ENCODE measurements at places on chromosomes 6 and 20. TPM values are rescaled to one million over a fixed set of nuclear protein-coding genes. Genes with fewer than 3 reads are reported as not detected.

The GNRH2 gene
- not detected for total RNA-seq

The CD83 gene
- total RNA-seq = 0.88 TPM

The GLP1R gene
- total RNA-seq = not detected

The CRISP3 gene
- not detected for total RNA-seq

The NKAIN4 gene
- total RNA-seq = 3.7 TPM

The C20orf144 gene
- 0.08 TPM for total RNA-seq

The TMEM217 gene
- 2.5 TPM for total RNA-seq

The ULBP3 gene
- 4.7 TPM for total RNA-seq

The TRIM38 gene
- 7.5 TPM for total RNA-seq

The DZANK1 gene
- total RNA-seq = 0.65 TPM

The CD93 gene
- 8.6 TPM for total RNA-seq

The EFCAB8 gene
- total RNA-seq = under 0.01 TPM

The RAET1E gene
- not detected for total RNA-seq

The BPIFA1 gene
- total RNA-seq = not detected

The XRN2 gene
- 60.0 TPM for total RNA-seq

The BHLHE23 gene
- not detected for total RNA-seq

The ADGRB3 gene
- 0.48 TPM for total RNA-seq

The PHF3 gene
- 24.6 TPM for total RNA-seq

The SLC35D3 gene
- total RNA-seq = 0.08 TPM

The C20orf202 gene
- total RNA-seq = not detected

The TBX18 gene
- 7.0 TPM for total RNA-seq

The MCCD1 gene
- total RNA-seq = not detected

The HACE1 gene
- total RNA-seq = 11.3 TPM

The COL21A1 gene
- 1.0 TPM for total RNA-seq

The POLR1H gene
- 25.7 TPM for total RNA-seq

The PHIP gene
- 11.5 TPM for total RNA-seq

The LZTS3 gene
- total RNA-seq = 1.8 TPM
